Ascending aorta (tissue), 2 donors: ENCODE measurements at places on chromosomes 3 and 15.

DNA sequence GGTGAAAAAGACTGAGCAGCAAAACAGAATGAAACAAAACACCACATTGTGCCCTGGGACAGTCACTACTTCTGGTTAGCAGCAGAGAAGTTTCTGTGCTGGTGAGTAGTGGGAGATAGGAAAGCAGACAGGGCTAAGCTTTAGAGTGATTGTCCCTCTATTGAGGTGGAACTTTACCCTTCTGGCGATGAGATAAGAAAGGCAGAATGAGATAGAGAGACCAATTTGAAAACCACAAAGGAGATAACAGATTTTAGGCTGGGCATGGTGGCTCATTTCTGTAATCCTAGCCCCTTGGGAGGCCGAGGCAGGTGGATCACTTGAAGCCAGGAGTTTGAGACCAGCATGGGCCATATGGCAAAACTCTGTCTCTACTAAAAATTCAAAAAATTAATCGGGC, 208.5 kb downstream of the TBL1XR1 start:
- H3K27me3 ChIP-seq: no peaks in the 10 kb centered on the region
- no peak for DNase-seq
- no peaks in the 10 kb centered on the region for H3K36me3 ChIP-seq

DNA sequence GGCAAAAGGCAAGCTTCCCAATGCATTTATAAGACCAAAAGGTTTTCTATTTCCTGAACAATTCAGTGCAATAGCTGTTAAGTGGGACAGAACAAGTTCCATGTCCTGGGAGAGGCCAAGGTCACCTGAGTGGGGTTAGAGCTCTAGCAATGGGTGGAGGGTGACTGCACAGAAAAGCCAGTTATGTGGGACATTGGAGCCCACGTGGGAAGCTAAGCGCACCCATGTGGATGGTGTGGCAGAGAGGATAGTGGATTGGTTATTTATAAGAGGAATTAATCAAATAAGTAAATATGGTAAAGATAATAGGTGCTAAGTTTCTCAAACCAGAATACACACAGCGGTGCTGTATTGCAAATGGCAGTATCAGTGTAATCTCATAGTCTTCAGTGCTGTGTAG, 6.3 kb downstream of the NSMCE3 start:
- DNase-seq: no peak
- H3K27ac ChIP-seq: no peak overlapping the region
- H3K4me3 ChIP-seq: no peak overlapping the region

DNA sequence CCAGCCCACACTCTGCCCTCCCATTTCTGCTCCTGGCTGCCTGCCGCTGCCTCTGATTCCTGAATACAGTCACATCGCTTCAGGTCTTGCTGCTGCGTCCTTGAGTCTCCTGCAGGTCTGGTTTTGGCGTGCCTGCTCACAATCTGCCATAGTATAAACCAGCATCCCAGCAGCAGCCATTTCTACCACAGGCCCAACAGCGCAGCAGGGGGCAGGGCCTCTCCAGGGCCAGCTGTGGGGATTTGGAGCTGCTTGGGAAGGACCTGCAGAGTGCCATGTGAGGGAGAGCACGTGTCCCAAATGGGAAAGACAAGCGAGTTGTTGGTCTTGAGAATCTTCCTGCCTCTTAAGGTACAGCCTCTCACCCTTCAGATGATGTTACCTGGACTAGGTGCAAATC, 398.3 kb upstream of the PPP2R3A start:
- no peak overlapping the region for H3K4me3 ChIP-seq
- DNase-seq: no peak
- H3K36me3 ChIP-seq: no peaks in the 10 kb centered on the region
- H3K27ac ChIP-seq: no peak overlapping the region
- H3K4me1 ChIP-seq: no peaks in the 10 kb centered on the region

DNA sequence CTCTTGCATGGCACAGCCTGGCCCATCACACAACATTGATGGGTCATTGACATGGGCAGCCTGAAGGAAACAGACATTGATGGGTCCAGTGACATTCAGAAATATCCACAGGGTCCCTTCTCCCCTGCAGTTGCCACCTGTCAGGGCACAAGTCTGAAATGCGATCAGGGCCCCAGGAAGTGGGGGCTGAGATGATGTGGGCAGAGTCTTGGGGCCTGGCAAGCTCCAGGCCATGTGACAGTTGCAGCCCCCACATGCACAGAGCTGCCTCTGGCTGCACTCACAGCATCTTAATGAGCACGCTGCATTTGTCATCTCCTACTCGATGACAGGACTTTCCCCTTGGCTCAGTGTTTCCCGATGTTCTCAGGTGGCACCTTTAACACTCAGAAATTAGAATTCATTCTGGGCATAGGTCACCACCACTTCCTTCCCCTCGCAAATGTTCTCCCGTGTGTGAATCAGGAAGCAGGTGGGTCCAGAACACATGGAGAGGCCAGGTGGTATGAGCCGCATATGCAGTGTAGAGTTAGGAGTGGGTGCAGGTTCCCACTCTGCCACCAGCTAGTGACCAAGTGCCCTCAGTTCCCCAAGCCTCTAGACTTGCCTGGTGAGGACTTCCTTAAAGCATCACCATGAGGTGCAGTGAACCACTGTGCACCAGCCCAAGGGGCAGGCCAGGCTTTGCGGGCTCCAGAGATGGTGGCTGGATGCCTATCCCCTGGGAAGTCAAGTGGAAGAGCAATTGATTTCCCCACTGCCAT, 1.6 kb upstream of the TXNRD3 start:
- H3K4me3 ChIP-seq: no peak overlapping the region
- H3K4me1 ChIP-seq: no peaks in the 10 kb centered on the region
- no peaks in the 10 kb centered on the region for H3K36me3 ChIP-seq

GRCh38 chr3:48301800-48302166, 31.7 kb downstream of the SPINK8 start:
- DNase-seq: no peak
- H3K4me1 ChIP-seq: no peaks in the 10 kb centered on the region
- no peaks in the 10 kb centered on the region for H3K27me3 ChIP-seq
- peaks cover 9% of the 10 kb centered on the region for H3K36me3 ChIP-seq
- H3K4me3 ChIP-seq: peak overlapping the region; percentile 96

DNA sequence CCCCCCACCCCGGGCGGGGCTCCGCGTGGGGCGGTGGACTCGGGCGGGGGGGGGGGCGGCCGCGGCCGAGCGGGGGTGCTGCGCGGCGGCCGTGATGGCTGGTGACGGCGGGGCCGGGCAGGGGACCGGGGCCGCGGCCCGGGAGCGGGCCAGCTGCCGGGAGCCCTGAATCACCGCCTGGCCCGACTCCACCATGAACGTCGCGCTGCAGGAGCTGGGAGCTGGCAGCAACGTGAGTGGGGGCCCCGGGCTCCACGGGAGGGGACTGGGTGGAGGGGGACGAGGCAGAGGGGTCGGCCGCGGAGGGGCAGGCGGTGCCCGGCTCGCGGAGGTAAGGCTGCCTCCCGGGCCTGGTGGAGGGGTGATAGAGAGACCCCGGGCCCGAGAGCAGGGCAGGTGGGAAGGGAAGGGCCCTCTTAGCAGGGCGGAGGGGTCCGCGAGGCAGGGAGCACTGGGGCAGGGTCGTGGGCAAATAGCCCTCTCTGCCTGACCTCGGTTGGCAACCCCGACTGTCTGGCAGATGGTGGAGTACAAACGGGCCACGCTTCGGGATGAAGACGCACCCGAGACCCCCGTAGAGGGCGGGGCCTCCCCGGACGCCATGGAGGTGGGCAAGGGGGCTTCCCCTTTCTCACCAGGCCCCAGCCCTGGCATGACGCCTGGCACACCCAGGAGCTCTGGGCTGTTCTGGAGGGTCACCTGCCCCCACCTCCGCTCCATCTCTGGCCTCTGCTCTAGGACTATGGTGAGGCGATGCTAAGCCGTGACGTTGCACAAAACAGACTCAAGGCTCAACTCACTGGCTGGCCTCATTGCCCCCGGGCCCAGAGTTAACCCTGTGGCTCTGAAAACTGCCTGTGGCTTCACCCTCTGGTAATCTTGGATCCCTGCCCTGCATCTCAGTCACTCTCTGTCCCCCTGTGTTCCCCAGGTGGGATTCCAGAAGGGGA, at the start of gene ECE2:
ECE2 (plus strand) TSS at position 62 of the 950 bp plus-strand sequence; CDS start at position 194, 132 bp downstream.
- H3K4me1 ChIP-seq: no peaks in the 10 kb centered on the region
- no peaks in the 10 kb centered on the region for H3K36me3 ChIP-seq
- peaks cover 13% of the 10 kb centered on the region for H3K27me3 ChIP-seq
- no peak within 1 kb of the TSS for H3K27ac ChIP-seq
- peak within 1 kb of the TSS; percentile 33 for H3K4me3 ChIP-seq
- no peak for DNase-seq

DNA sequence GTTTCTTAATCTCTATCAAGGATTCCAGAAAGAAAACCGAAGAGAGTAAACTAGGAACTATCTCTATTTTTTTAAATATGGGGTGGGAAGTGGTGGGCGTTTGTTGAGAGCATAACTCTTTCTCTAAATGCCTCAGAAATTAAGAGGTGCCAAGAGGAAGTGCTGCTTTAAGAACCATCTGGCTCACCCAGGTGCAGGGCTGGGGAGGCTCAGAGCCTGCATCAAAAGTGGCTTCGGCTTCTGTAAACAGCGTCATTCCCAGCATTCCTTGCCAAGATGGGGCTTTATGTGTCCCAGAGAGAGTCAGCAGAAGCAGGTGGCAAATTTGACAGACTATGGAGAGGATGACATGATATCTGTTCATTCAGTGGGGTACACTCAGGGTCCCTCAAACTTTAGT, 123.3 kb upstream of the BFSP2 start:
- H3K27me3 ChIP-seq: no peaks in the 10 kb centered on the region
- H3K36me3 ChIP-seq: no peaks in the 10 kb centered on the region
- DNase-seq: no peak
- no peaks in the 10 kb centered on the region for H3K4me1 ChIP-seq
- no peak overlapping the region for H3K4me3 ChIP-seq

DNA sequence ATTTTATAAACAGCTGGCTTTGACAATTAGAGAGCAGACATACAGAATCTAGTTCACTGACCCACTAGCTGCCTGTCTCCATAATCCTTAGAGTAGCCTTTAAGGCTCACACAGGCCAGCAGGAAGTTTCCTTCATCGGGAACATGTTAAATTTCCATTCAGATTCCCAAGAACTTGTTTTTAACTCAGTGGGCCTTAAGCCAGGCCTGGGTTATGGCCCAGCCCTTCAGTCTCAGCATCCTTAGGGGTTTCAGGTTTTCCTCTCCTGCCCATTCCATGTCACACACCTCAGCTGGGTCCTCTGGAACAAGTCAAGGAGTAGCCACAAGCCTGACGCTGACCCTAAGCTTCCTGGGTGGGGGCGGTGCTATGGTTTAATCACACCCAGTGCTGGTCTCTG, 15.0 kb downstream of the CDAN1 start:
- H3K4me3 ChIP-seq: no peak overlapping the region
- no peaks in the 10 kb centered on the region for H3K27me3 ChIP-seq
- H3K27ac ChIP-seq: peak overlapping the region; percentile 78
- peaks cover 72% of the 10 kb centered on the region for H3K36me3 ChIP-seq

GRCh38 chr3:71251156-71251775, 332.3 kb downstream of the FOXP1 start:
- no peaks in the 10 kb centered on the region for H3K27me3 ChIP-seq
- H3K36me3 ChIP-seq: no peaks in the 10 kb centered on the region
- no peak overlapping the region for H3K4me3 ChIP-seq

- no peaks in the 10 kb centered on the region for H3K36me3 ChIP-seq
- H3K4me3 ChIP-seq: no peak overlapping the region
- H3K4me1 ChIP-seq: no peaks in the 10 kb centered on the region
- DNase-seq: no peak
- no peak overlapping the region for H3K27ac ChIP-seq
These were observed 19.9 kb downstream of the ZBTB20 start for GRCh38 chr3:115127208-115127607.

DNA sequence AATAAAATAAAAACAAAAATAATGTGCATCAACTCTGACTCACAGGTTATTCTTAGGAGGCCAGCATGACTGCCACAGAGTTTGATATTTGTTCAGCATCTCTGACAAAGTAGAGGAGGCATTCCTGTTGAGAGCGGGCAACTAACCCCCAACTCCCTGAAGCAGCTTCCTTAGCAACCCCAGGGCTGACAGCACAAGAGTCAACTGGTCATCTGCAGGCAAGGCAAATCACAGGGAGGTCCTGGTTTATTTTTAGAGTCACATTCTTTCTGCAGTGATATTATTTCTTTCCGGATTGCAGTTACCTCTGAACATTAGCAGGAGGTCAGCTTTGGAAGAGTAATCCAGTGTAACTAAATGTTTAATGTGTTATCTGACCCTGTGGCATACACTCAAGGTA, 273.0 kb downstream of the PLCL2 start:
- H3K4me1 ChIP-seq: no peaks in the 10 kb centered on the region
- H3K4me3 ChIP-seq: no peak overlapping the region
- H3K27ac ChIP-seq: peak overlapping the region; percentile 56
- DNase-seq: peak; percentile 71

- DNase-seq: no peak
- no peaks in the 10 kb centered on the region for H3K4me1 ChIP-seq
- H3K27me3 ChIP-seq: no peaks in the 10 kb centered on the region
- H3K27ac ChIP-seq: no peak overlapping the region
- no peaks in the 10 kb centered on the region for H3K36me3 ChIP-seq
These were observed 74.2 kb upstream of the FNDC3B start for GRCh38 chr3:171965067-171965712.

- H3K27ac ChIP-seq: no peak overlapping the region
- H3K36me3 ChIP-seq: no peaks in the 10 kb centered on the region
- no peak for DNase-seq
- no peaks in the 10 kb centered on the region for H3K27me3 ChIP-seq
- H3K4me3 ChIP-seq: no peak overlapping the region
These were observed 557.2 kb downstream of the TUSC7 start for GRCh38 chr3:117266806-117267205.

GRCh38 chr3:39760325-39760724, 49.1 kb upstream of the MYRIP start:
- H3K27ac ChIP-seq: no peak overlapping the region
- H3K36me3 ChIP-seq: no peaks in the 10 kb centered on the region
- no peaks in the 10 kb centered on the region for H3K4me1 ChIP-seq
- H3K4me3 ChIP-seq: no peak overlapping the region
- DNase-seq: no peak
- H3K27me3 ChIP-seq: no peaks in the 10 kb centered on the region

DNA sequence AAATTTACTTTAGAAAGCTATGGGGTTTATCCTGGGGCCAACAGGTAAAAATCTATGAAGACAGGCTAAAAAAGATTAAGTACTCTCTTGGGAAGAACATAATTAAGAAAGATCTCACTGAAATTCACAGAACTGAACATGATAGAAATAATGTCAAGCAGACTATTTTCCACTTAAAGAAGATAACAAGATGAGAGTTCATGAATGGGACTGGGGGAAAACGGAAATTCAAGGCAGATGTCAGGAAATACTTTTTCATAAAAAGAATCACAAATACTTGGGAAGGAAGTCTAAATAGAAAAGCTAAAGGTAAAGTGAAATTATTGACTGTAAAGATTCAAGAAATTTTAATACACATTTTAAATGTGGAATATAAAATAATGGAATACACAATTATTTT, 737.6 kb downstream of the EPHA3 start:
- no peak overlapping the region for H3K27ac ChIP-seq
- no peaks in the 10 kb centered on the region for H3K36me3 ChIP-seq
- DNase-seq: no peak
- no peaks in the 10 kb centered on the region for H3K27me3 ChIP-seq

DNA sequence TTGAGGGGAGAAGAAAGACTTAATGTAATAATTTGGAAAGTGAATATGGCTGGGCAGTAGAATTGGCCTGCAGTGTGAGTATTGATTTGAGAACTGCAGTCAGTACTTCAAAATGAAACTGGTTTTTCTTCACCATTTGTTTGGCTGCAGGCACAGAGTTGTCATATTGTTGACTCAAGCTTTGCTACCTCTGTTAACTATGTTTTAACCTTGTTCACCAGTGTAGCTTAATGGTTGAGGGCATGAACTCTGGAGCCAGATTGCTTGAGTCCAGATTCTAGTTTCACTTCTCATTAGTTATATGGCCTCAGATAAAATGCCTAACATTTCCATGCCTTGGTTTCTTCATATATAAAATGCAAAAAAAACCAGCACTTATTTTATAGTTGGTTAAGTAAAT, 64.1 kb downstream of the CFAP44 start:
- H3K4me1 ChIP-seq: no peaks in the 10 kb centered on the region
- no peak for DNase-seq
- H3K4me3 ChIP-seq: no peak overlapping the region
- no peaks in the 10 kb centered on the region for H3K27me3 ChIP-seq
- no peak overlapping the region for H3K27ac ChIP-seq
